ENCODE measurements at places on chromosomes 4 and X. TPM values are rescaled to one million over a fixed set of nuclear protein-coding genes. Genes with fewer than 3 reads are reported as not detected.

LAMTOR3 gene
- 12.0 TPM for total RNA-seq

BCOR gene
- total RNA-seq = 1.5 TPM

DNA sequence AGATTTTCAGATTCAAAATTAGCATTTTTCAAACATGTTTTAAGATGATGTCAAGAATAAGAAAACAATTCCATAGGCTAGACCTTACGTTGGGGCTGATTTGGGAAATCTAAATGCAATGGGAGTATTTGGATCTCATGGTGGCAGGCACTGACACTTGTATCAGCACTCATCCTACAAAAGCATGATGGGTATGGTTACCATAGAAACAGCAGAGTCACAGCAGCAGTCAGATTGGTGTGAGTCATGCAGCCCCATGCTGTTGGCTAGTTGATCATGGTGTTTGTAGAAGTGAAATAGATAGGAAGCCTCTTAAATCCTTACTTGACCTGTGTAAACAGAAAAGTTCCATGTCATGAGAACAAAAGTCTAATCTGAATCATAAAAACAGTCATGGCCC, 1637.3 kb upstream of the PABPC4L start:
- H3K36me3 ChIP-seq = no peaks in the 10 kb centered on the region
- H3K4me3 ChIP-seq = no peak overlapping the region
- no peaks in the 10 kb centered on the region for H3K27me3 ChIP-seq
- H3K27ac ChIP-seq = no peak overlapping the region

DNA sequence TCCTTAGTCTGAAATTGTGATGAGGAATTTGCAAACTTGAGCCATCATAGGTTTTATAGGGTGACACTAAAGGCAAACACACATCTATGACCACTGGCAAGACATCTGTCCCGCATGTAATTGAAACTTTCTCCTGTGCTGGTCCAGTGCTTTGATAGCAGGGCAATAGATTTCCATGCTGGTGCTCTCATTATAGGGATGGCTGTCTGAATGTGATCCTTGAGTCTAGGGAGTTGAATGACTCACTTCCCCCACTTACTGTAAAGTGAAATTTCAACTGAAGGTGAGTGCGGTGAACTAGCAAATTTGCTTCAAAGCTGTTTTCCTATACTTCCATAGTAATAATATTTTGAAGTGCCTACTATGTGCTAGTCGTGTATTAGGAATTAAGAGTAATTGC, 1630.0 kb downstream of the STIM2 start:
- H3K4me1 ChIP-seq = no peaks in the 10 kb centered on the region
- no peaks in the 10 kb centered on the region for H3K36me3 ChIP-seq
- H3K27me3 ChIP-seq = no peaks in the 10 kb centered on the region
- no peak for DNase-seq
- H3K4me3 ChIP-seq = no peak overlapping the region

Data from PC-9 (cell line).